ENCODE measurements at places on chromosomes 4 and X.

- DNase-seq: no peak
Observed at GRCh38 chr4:54189140-54189539, 40.0 kb upstream of the PDGFRA start.

- DNase-seq: peak; percentile 21
Observed at GRCh38 chr4:25180524-25181131, 20.4 kb upstream of the SEPSECS start.

GRCh38 chr4:119736559-119736958 is 108.0 kb upstream of the PDE5A start:
- DNase-seq: no peak

- DNase-seq: no peak
Observed at GRCh38 chr4:78747475-78747922, 28.7 kb upstream of the BMP2K start.

DNA sequence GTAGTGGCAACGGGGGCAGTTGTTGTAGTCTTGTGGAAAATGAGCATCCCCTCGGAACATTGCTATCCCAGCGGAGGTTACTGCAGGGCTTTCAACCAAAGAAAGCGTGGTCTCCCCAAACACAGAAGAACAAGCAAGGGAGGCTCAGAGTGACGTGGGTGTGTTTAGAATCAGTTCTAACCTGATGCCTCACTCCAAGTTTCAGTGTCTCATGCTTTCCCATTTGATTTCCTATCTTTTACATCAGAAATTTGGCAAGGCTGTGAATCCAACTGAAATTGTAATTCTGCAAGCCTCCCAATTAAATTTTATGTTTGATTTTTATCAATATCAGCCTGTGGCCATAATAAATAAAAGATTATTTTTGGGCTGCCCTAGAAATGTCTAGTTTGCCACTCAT is 156.1 kb upstream of the LNX1 start:
- no peak for DNase-seq

DNA sequence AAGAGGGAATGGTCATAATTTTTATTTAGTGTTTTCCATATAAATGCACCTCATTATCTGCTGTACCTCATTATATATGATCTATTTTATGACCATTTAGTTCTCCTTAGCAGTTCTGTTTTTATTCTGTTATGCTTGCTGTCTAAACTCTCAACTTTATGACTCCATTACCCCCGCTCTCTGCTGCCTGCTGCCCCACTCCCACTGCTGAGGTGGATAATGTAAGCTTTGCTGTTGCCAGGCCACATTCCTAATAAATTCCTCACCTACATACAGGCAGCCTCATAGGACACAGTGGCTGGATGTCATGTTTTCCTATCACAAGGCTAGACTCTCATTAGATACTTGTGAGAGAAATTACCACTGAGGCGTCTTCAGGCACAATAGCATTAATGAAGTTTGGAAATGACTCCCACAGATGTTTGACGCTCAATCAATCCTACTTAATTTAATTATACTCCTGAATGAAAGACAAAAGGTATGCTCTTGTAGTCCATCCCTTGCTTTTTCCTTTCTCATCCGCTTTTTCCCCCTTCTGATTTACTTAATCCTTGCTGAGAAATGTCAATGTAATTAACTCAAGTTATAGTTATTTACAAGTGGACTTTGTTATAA is 497.5 kb upstream of the IGFBP7 start:
- no peak for DNase-seq

- no peak for DNase-seq
Observed at GRCh38 chr4:41260116-41260733, 3.5 kb downstream of the UCHL1 start.

DNA sequence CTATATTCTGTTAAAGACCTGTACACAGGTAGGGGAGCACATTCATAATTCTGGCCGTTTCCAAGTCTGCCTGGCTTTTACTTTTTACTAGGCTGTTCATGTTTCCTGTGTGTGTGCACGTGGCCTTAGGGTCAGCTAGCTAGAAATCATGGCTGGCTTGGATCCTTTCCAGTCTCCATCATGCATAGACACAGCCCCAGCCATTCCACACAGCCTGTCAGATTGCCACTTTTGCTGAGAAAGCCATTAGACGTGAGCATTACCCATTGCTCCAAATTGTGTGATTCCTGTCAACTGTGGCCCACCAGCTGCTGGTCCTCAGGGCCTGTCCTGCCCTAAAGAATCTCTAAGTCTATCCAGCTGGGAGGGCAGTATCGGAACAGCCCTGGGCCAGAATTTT is 11.4 kb upstream of the SORCS2 start:
- no peak for DNase-seq

DNA sequence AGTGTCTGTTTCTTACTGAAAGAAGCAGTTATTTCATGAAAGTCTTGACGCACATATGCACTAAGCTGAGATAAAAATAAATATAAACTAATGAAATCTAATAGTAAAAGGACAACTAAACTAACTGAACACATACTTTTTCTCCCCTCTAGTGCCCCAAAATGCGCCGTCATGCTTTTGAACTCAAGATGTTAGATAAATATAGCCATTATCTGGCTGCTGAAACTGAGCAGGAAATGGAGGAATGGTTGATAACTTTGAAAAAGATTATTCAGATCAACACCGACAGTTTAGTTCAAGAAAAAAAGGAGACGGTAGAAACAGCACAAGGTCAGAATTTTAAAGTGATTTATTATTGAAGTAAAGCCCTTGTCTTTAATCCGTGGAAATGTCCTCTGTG is 70.2 kb downstream of the DOCK11 start:
- no peak for DNase-seq

DNA sequence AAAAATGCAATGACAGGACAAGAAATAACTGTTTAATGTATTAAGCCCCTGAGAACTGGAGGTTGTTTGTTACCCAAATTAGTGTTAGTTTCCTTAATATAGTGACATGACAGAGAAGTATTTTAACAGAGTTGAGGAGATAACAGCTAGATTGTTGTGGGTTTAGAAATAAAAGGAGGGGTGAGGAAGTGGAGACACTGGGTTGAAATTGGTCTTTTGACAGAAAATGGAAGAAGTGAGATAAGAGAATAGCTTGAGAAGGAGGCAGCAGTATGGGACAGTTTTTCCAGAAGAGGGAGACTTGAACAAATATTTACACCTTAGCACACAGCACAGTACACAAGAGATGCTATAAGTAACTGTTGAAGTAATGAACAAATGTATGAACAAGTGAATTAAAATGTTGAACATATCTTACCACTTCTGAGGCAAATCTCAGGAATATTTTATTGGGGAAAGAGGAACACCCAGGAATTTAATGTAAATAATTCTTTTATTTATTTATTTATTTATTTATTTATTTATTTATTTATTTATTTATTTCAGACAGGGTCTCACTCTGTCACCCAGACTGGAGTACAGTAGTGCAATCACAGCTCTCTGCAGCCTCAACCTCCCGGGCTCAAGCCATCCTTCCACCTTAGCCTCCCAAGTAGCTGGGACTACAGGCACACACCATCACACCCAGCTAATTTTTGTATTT is 58.0 kb upstream of the EGFL6 start:
- no peak for DNase-seq

DNA sequence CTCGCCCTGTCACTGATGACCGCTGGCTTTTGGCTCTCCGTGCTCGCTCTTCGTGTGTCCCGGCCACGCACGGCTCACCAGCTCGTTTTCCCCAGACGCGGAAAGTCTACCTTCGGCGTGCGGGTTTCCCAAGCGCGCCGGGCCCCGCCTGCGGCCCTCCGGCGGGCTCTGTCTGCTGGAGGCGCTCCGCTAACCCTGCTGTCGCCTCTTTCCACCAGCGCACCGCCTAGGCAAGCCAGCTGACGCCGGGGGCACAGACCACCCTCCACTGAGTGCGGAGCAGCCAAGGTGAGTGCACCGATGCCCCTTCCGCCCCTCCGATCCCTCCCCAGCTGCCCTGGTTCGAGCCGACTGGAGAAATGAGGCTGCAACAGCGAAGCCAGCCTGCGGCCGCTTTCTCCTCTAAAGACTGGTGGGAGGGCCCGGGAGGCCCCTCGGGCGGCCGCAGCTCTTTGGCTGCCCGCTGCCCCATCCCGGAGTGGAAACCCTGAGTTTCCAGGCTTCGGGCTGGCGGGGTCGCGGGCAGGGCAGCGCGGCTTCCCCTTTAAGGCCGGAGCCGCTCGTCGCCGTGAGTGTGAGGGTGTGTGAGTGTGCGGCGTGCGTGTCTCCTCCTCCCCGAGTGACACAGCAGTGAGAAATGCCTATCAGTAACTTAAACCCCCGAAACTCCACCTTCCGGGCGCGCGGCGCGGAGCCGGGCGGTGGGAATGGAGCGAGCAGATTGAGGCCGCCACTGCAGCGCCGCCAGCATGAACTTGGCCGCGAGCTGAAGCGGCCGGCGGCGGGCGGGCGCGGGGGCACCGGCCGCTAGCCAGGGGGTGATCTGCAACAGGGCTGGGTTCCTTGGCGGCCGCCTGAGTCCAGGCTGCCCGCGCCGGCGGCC is at the start of gene MAMLD1:
MAMLD1 (plus strand) TSS at position 719 of the 883 bp plus-strand sequence. CDS start 82,200 bp downstream, outside the sequence.
- peak; percentile 53 for DNase-seq

DNA sequence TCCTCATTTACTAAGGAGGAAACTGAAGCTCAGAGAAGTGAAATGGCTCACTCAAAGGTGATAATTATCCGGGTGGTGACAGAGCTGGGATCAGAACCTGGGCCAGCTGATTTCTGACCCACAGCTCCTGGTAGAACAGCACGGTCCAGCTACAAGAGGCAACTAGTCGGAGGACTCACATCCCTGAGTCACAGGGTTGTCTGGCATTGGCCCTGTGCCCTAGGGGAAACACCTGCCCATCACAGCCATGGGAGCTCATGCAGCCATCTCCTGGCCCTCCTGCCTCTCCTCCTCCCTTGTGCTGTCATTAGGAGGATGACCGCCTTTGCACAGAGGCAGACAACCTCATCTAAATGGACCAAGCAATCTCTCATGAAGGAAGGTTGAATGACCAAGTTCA is 115.2 kb upstream of the TSPAN5 start:
- no peak for DNase-seq

DNA sequence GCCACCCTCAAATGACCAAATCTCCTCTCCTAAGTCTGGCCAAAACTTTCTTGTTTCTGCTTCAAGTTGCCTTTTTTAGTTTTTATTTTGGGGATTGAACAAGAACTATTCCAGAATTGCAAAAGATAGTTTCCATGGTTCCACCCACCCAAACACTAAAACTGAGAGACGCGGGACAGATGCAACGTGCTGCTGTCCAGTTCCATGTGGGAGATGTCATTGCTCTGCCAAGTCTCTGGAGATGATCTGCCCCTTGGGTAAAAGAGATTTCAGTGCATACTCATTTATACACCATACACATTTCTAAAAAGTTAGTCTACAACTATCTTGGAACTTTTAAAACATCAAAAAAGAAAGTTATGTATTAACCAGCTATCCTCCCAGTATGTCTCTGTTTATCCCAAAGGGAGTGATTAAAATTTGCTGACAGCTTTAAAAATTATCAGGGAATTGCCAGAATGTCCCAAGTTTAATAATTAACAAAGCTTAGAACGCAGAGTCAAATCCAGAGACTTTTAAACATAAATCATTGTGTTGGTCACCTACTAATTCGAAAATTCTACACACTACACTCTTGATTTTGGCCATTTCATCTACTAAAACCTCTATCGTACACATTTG is 3.2 kb downstream of the MAOB start:
- DNase-seq: no peak

DNA sequence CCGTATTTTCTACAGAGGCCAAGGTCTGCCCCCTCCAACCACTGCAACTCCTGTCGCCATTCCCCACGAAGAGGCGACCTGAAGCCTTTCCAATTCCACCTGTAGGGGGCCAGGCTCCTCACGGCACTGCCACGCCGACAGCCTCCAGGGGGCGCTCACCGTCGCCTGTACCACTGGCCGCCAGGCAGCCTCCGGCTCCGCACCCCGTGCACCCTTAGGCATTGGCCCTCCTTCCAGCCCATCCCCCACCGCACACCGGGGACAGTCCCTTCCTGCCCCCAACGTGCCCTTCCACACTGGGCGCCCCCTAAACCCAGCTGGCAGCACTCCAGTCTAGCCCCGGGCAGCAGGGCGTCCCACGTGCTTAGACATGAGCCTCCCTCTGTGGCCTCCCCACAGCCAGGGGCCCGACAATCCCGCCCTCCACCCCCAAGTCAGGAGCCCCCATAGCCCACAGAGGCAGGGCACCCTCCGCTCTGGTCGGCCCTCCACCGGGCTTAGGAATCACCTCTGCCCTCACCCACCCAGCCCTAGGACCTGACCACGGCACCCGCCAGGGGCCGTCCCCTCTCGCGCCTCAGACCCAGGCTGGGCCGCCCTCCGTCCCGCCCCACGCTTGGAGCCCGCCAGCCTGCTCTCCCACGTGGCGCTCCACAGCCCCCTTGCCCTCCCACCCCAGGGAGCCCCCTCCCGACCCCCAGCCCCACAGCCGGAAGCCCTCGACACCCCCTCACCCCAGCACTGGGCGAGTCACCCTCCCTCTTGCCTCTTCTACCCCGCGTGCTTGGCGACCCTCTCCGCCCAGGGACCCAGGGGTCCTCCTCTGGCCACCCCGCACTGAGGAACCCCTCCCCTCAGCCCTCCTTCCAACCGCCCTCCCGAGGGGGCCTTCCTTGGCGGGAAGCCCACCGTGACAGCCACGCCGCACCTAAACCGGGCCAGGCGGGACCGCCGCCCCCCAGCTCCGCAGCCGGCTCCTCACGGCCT is 711 bp downstream of the PNMA6E start:
- DNase-seq: peak; percentile 62

DNA sequence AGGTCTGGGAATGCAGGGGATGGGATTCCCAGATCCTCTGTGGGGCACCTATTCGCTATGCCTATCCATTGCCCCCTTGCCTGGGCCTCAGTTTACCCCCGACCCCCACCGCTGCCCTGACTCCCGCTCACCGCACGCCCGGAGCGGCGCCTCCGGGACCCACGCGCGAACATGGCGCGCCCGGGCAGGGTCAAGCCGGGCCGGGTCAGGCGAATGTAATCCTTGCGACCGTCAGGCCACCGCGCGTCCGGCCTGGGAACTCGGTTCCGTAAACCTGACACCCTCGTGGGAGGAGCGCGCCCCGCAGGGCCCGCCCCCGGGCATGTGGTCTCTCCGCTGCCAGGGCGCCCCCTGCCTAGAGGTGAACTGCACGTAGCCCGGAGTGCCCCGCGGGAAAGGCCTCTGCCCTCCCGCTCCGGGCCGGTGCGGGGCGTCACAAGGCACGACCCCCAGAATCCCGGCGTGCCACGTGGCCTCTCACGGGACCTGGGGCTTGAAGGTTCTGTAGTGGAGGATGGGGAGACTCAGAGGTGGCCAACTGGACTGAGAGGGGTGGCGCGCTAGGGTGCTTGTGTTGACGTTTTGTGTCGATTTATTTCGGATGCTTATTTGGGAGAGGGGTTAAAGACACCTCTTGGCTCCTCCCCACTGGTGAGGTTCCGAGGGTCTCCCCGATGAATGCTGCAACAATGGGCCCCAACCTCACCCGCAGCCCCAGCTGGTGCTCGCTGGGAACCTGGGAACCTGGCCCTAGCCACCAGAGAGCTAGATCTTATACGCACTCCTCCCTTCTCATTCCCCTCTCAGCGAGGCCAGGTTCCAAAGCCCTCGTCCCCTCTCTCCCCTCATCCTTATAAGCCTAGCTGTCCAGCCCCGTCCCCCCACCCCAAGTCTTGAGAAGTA is at the start of gene PRICKLE3:
PRICKLE3 (minus strand) TSS at position 249 of the 903 bp plus-strand sequence; CDS start at position 173, 76 bp downstream.
- DNase-seq: peak; percentile 80

- no peak for DNase-seq
Observed at GRCh38 chrX:77938083-77938680, 27.7 kb downstream of the ATP7A start.
